Fibroblast of pulmonary artery (primary cell): ENCODE measurements at places on chromosomes 3 and 15.

GRCh38 chr3:182795389-182795782 is 2.1 kb downstream of the ATP11B start:
- no peak for DNase-seq

DNA sequence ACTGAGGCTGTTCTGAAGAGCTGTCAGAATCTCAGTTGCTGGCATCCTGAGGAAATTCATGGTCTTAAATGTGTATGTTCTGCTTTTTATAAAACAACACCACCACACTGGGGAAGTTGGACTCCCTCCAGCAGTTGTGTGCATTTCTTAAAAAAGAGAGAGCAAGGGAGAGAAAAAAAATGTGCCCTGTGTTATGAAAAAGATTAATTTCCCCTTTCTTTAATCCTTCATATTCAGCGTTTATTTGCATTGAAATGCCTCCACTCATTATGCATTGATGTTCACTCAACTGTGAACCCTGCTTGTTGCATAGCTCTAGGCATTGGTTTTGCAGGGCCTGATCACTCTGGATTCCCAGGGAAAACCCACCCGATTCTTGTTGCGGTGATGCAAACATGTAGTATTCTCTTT is 4.4 kb upstream of the ZNF609 start:
- DNase-seq, result no peak

GRCh38 chr3:88003115-88003755 is 55.6 kb downstream of the CGGBP1 start:
- peak; percentile 77 for DNase-seq

GRCh38 chr3:190360228-190360627 is 27.7 kb upstream of the CLDN16 start:
- no peak for DNase-seq

- no peak for DNase-seq
Observed at GRCh38 chr15:90617668-90618097, 88.0 kb downstream of the CRTC3 start.

GRCh38 chr15:65762914-65763787 is 28.9 kb downstream of the DENND4A start:
- no peak for DNase-seq

DNA sequence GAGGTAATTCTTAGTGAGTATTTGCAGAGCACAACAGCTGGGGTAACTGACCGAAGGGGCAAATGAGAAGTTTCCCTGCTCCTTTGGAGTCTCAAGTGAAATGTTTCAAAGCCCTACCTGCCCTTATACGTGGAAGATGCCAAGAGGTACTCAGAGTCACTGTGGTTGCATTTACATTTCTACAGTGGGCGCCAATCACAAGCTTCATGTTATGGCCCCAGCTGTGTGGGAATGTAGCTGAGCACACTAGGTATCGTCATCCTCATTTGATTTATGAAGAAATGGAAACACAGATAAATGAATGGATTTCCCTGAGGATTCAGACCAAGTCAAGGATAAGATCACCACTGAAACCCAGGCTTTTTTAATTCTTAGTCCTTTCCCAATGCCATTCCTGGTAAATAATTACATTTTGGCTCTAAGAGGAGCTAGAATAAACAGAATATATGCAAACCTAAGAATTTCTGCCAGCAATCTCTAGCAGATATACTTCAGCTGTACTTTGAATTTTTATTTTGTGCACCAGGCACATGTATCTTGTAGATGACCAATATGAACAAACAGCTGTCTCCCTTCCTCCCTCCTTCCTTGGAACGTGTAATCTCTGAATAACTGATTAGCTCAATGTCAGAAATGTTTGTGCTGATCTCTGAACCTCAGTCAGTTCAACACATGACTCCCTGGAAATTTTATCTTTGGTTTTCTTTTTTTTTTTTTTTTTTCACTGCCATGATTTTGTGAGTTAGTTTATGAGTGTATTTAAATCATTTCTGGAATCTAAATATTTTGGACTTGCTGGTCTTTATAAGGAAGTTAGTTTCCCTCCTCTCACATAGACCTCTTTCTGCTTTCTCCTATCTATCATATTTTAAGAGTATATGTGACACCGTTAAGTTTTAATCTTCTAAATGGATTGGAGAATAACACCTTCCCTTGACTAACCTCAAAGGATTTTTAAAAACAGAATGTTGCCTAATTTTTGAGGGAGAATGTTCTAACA is 69.2 kb downstream of the MAP2K5 start:
- peak; percentile 52 for DNase-seq

DNA sequence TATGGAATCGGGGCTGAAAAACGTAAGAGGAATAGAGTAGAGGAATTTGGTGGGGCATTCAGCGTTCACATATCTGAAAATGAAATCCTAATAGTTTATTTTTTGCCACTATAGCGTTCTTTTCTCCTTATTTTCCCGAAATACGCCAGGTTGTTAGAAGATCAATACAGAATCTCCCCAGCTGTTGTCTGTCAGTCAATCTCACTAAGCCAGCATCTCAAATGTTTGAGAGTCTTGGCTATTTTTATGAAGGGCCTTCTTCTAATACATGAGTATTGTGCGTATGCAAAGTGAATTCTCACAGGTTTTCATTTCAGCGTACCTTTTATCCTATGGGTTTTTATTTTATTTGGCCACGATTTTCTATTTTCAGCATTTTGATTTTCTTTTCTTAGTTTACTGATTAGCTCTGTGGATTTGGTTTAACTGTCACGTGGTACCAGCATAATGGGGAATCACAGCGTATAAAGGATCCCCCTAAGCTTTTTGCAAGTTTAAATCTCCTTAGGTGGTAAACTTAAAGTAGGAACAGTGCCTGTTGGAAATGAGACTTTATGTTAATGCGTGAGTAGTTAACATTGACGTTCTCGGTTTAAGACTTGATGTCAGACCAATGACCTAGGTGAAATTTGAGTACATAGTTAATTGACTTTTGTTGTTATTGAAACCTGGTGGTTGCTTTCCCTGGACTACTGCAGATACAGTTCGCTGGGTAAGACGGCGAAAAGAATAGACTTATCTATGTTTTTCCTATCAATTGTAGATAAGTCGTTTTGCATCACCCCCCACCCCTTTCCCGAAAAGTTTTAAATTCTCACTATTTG is 1.3 kb downstream of the FXR1 start:
- peak; percentile 23 for DNase-seq

GRCh38 chr3:65177960-65178376 is 490.2 kb upstream of the ADAMTS9 start:
- DNase-seq, result peak; percentile 40

- DNase-seq, result no peak
Observed at GRCh38 chr3:122787872-122788271, 5.8 kb downstream of the HSPBAP1 start.

DNA sequence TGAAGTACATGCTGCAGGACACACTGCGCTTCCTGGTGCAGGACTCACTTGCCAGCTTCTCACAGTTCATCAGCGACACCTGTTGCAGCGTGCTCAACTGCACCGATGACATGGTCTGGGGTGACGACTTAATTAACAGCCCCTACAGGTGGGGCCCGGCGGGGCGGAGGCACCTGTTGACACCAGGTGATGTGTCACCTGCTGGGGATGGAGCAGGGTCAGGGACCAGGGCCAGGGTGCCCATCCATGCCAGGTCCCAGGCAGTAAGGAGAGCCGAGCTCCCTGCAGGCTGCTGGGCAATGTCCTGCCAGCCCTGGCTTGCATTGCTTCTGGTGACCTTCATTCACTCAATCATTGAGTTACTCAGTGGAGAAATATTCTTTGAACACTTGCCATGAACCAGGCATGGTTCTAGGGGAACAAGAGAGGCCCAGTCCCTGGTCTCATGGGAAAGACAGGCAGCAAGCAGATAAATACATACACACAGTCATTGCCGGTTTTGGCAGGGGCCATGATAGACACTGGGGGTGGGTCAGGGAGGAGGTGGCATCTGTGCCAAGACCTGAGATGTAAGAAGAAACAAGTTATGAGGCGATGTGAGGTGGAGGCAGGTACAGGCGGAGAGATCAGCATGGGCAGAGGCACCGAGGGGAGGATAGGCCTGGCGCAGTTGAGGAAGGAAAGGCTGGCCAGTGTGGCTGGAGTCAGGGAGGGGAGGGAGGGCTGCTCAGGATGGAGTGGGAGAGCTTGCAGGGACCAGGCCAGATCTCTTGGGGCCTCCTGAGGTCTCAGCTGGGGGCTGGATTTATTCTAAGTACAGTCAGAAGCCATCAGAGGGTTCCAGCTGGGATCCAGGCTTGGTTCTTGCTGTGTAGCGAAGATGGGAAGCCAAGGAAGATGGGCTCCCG is 30.8 kb downstream of the DNAH1 start:
- peak; percentile 60 for DNase-seq

DNA sequence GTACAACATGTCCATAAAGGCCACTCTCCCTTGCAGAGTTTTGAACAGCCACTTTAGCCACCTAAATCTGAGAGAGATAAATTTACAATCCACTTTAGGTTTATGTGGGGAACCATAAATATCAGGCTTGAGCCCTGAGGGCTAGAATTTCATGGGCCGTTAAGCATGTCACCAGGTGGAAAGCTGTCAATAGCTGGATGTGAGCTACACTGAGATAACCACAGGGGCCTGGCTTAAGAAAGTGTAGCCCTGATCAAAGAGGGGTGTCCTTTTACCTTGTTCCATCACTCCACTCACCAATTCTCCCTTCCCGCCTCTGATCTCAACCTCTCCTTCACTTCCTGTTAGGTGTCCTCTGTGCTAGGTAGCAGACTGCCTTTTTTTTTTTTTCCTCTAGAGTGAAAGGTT is 172.8 kb upstream of the ICE2 start:
- no peak for DNase-seq

DNA sequence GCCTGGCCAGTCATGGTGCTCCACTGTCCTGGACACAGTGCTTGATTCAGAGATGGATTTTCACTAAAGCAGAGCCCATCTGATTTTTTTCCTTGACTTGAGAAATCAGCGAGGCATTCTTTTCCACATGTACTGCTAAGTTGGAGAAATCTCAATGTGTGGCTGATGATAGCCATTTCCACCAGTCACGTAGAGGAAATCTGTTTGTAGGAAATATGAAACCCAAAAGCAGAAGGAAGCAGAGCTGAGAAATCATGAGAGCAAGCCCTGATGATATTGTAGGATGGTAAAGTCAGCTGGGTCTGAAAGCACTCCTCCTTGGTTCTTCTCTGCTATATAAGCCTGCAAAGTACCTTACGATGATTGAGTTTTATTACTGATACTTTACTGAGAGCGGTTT is 1233.4 kb downstream of the ROBO2 start:
- no peak for DNase-seq

DNA sequence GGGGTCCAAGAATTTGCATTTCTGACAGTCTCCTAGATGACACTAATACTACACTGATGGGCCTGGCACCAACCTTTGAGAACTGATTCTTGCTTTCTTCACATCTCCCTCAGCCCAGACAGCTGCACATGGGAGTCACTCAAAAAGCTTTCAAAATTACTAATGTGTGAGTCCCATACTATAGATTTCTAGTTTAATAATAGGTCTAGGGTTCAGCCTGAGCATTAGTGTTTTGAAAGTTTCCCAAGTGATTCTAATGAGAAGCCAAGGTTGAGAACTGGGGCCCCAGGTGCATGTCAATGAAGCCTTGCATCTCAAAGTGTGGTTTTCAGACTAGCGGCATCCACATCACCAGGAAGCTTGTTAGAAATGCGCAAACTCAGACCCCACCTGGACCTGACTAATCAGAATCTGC is 159.9 kb upstream of the CMC1 start:
- no peak for DNase-seq

- peak; percentile 18 for DNase-seq
Observed at GRCh38 chr3:162491952-162492351, 995.3 kb downstream of the OTOL1 start.

GRCh38 chr3:23685541-23686258 is 120.1 kb upstream of the UBE2E1 start:
- DNase-seq, result peak; percentile 99

GRCh38 chr15:65154720-65155119 is 21.1 kb upstream of the PDCD7 start:
- no peak for DNase-seq

- peak; percentile 91 for DNase-seq
Observed at GRCh38 chr3:148023994-148024393, 614.8 kb downstream of the ZIC1 start.

- peak; percentile 59 for DNase-seq
Observed at GRCh38 chr3:64684715-64685261, 3.0 kb downstream of the ADAMTS9 start.

DNA sequence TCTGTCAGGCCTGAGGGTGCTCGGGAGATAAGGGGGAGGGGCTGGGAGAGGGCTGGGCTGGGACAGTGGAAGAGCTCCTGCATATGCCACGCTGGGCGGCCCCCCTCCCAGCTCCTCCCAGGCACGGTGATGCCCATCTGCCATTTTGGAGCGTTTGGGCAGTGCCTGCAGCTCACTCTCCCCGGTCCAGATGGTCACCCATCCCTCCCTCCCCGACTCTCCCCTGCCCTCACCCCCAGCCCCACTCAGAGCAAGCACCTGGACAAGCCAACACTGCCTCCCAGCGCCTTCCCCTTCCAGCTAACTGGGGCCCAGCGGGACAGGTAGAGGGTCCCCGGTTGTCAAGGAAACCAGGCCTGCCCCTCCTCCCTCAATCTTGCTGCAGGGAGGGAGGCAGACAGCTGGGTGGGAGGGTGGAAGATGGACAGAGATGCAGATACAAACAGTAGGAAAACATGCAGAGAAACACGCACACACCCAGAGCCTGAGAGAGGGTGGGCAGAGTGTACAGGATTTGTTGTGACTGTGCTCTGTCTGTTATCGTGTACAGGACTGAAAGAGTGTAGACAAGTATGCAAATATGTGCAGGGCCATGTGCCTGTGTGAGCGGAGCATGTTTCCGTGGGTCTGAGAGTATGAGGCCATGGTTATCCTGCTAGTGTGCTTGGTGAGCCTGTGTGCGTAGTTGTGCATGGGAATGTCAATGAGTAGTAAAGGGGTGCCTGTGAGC is 17.5 kb upstream of the CORO2B start:
- no peak for DNase-seq

GRCh38 chr3:195113048-195113447 is 157.9 kb downstream of the XXYLT1 start:
- DNase-seq, result peak; percentile 71

DNA sequence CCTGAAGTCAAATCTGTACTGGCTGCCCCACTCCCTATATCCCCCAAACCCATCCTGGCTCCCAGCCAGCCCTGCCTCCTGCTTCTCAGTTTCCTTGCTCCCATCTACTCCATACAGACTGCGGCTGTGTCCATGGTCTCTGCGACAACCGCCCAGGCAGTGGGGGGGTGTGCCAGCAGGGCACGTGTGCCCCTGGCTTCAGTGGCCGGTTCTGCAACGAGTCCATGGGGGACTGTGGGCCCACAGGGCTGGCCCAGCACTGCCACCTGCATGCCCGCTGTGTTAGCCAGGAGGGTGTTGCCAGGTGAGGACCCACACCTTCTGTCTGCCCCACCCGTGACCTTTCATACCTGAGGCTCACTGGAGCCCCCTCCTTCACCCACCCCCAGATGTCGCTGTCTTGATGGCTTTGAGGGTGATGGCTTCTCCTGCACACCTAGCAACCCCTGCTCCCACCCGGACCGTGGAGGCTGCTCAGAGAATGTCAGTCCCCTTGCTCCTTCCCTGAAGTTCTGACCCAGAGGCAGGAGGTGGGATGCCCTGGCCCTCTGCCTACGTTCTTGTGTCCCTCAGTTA is 14.7 kb downstream of the STAB1 start:
- DNase-seq, result no peak
